SK-N-SH (cell line): ENCODE measurements at places on chromosomes 1 and 21. TPM values are rescaled to one million over a fixed set of nuclear protein-coding genes. Genes with fewer than 3 reads are reported as not detected.

GRCh38 chr1:98034505-98034904, 113.7 kb upstream of the DPYD start:
- no peak for DNase-seq

Gene SERPINC1
- polyA plus RNA-seq = 0.05 and 0.08 TPM in 2 replicates

DNA sequence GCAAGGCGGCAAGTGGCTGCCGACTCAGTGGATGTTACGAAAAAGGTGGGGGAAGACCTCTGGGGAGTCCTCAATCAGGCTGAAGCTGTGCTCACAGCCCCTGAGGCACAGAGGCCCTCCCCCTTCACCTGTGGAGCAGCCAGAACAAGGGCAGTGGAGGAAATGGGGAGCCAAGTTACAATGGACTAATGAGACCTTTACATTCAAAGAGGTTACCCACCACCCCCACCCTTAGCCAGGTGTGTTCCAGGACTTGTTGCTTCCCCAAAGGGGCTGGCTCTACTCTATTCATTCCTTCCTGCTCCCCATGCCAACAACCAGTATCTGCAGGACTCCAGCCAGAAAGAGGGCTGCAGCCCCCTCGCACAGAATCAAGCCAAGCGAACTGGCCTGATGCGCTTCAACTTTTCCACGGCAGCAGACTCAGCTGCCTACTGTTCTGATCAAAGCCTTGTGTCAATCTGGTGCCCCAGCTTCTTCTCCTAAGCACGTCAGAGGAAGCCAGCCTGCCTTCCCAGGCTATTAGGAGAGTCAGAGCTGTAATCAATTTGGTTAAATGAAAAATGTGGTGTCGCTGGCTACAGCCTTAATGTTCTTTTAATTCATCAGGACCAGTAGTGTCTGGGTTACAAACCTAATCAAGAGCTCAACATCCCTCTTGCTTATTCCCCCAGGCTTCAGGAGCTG, 1.8 kb upstream of the SYT2 start:
- DNase-seq = peak; percentile 54

DNA sequence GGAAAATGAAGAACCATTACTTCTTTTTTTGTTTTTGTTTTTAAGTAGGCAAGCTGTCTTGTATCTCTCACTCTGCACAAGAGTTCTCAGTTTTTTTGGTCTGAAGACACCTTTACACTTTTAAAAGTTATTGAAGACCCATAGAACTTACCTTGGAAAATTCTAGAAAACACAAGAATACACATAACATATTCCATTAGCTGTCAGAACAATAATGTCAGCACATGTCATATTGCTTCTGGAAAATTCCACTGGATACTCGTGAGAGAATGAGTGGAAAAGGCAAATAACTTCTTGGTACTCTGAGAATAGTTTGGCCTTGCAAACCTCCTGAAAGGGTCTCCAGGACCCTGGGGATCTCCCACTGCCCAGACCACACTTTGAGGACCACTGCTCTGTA, 4.8 kb downstream of the FBXO28 start:
- DNase-seq = no peak

DNA sequence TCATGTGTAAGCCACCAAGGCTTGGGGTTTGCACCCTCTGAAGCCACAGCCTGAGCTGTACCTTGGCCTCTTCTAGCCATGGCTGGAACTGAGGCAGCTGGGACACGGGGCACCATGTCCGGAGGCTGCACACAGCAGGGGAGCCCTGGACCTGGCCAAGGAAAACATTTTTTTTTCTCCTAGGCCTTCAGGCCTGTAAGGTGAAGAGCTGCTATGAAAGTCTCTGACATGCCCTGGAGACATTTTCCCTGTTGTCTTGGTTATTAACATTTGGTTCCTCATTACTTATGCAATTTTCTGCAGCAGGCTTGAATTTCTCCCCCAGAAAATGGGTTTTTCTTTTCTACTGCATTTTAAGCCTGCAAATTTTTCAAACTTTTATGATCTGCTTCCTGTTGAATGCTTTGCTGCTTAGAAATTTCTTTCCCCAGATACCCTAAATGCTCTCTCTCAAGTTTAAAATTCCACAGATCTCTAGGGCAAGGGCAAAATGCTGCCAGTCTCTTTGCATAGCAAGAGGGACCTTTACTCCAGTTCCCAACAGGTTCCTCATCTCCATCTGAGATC, 295.8 kb downstream of the LTN1 start:
- no peak for DNase-seq

DNA sequence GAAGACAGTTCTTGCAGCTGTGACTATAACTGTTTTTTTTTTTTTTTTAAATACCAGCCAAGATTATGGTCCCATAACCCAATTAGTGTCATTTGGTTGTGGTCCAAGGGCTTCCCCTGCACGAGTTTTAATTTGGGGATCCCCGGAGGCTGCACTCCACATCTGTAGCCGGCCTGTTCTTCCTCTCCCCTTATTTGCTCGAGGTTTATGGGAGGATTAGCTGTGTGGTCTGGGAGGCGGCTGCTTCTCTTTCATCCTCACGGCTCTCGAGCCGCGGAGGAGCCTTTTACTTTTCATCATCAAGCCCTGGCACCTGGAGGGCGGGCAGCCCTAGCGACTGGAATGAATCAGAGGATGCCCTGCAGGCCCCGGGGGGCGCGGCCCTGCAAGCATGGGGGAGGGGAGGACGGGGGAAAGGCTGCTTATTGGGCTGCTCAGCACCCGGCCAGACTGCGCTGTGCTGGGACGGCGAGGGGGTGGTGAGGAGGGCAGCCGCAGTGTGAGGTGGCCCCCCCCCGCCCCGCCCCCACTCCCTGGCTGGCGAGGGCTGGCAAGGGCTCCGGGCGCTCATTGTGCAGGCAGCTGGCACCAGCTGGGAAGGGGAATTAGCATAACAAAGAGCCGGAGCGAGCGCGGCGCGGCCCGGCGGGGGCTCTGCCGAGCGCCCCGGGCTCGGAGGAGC, 18.5 kb downstream of the SERTAD4 start:
- DNase-seq = peak; percentile 93

Gene HES2
- polyA plus RNA-seq = 0.03 TPM in 2 replicates

DNA sequence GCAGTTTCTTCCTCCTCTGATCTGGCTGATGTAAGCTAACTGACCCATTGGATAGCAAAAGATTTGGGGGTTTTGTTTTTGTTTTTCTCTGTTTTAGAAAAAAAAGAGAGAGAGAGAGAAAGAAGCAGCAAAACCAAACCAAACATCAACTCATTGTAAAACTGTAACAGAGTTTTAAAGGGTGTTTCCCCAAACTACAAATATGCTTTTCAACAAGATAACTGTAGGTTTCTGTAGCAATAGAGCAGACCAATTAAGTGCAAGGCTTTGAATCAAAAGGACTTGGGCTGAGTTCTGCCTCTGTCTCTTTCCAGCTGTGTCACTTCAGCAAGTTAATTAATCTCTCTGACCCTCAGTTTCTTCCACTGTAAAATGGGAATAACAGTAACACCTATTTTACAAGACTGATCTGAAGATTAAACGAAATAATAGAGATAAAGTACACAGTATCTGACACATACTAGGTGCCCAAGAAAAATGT, 44.5 kb downstream of the RRAGC start:
- no peak for DNase-seq

Gene AKR1A1
- 156 and 185 TPM in 2 replicates for polyA plus RNA-seq

GRCh38 chr1:222357252-222357651, 190.7 kb downstream of the HHIPL2 start:
- no peak for DNase-seq

DNA sequence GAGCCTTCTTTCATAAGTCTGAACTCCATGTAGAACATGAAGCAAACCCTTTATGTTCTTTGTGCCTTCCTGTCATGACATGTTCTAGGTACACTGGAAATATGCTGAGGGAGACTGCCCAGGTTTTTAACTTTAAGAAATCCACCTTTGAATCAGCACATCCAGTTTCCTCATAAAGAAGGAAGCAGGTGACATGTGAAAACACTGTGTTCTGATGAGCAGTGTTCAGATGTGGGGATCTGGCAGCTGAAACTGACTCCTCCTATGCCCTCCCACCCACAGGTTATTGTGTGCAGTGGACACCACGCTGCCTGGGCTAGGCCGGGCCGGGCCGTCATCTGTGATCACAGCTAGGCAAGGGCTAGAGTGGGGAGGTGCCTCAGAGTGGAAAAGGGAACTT, 51.1 kb downstream of the CNN3 start:
- no peak for DNase-seq

GRCh38 chr1:204376919-204377799, 17.4 kb upstream of the PLEKHA6 start:
- no peak for DNase-seq

DNA sequence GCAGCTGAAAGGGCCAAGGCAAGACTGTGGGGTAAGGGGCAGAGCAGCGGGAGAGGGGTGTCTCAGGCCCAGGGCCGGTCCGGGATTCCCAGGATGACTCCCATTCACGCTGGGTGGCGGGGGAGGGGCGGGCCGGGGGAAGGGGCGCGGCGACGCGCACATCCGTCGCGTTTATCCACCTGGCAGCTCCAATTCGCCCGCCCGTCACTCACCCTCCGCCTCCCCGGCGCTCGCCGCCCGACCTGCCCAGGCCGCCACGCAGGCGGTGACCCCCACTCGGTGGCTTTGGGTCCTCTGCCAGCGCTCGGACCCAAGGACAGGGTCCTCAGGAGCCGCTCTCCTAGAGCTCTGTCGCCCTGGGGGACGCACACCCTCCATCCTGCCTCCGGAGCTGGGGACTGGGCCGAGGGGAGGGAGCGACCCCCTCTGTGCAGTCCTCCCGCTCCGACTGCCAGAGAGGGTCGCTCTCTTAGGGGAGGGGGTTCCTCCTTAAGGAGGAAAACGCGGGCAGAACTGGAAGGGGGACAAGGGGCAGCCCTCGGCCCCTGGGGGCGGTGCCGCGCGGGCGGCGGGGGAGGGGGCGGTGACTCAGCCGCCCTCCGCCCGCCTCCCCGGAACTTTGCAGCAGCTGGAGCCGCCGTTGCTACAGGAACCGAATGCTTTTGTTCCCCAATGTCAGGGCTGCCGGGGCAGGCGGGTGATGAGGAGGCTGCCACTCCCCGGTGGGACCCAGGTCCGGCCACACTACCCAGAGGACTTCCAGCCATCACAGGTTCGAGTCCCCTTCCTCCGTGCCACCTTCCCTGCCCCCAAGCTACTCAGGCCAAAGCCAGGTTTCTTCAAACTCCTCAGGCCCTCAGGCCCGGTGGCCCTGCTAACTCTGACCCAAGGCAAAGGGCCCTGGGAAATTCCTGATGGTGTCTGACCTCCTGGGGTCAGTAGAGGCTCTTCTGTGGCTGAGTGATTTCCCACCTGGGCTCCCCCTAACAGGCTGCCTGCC, 3.4 kb downstream of the ADGRB2 start:
- DNase-seq = peak; percentile 80

- peak; percentile 75 for DNase-seq
Observed at GRCh38 chr1:225461533-225462428, 33.9 kb upstream of the LBR start.

GRCh38 chr1:51340380-51340779, 10.0 kb upstream of the TTC39A start:
- no peak for DNase-seq

GRCh38 chr1:111234866-111235265, 7.4 kb downstream of the CHI3L2 start:
- no peak for DNase-seq

- DNase-seq = no peak
Observed at GRCh38 chr1:101119289-101119688, 93.7 kb upstream of the DPH5 start.

DNA sequence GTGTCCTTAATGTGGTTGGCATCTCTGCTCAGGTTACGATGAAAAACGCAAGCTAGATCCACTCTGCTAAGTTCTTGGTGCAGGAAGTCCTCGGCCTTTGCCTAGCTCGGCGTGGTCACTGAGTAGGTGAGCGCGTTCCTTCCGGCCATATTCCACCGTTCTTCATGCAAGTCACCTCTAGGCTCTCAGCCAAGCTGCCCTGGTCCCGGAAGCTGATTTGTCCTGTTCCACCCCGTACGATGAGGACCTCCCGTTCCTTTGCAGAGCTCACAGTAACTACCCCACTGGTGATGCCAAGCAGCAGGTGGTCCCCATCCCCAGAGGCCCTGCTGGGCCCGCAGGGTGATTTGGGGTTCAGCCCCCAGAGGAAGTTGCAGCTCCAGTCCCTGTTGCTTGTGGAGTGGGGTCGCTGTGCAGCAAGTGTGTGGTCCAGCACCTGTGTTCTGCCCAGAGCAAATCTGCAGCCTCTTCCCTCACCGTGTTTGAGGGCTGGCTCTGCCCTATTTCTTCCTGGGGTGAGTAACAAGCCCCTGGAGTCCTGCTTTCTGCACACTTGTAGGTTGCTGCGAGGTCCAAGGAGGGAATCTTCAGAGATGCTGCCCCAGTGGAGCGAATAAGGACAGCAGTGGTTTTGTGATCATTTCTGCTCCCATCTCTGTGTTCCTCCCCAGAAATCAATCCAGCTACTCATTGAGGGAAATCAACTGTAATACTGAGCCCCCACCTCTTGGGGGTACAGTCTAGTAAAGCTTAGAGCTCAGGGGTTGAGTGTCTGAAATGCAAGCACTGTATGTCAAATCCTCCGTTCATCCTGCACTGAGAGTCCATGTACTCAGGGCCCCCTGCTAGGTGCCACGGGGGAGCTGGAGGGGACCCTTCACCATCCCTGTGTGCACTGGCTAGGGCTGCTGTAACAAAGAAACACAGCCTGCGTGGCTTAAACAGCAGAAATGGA, 2.3 kb downstream of the UMODL1 start:
- DNase-seq = no peak

DNA sequence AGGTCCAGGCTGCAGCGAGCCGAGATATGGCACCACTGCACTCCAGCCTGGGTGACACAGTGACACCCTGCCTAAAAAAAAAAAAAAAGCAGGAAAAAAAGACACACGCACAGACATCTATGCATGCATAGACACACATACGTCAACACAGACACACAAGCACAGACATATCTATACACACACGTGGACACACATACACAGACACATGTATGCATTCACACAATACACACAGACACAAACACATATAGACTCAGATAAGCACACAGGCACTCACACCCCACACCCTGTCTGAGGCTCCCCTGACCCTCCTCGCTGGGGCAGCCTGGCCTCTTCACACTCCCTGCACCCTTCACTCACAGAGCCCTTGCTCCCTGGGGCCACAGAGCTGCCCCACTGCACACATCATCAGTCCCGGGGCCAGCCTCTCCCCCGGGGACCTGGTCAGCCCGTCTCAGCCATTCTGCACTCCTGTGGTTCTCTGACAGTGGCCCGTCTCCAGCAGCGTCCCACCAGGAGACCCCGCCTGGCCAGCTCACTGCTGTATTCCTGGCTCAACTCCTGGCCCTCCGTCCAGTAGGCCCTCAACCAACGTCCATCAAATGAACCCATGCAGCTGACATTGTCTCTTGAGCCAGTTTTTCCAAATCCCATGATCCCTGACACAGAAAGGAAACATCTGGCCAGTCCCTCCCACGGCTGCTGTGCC, 4.6 kb upstream of the PRKCZ start:
- no peak for DNase-seq
